ENCODE measurements at places on chromosomes 3 and 15.
A peak's percentile ranks its signal among the peaks of the same experiment; 100 is the strongest.

DNA sequence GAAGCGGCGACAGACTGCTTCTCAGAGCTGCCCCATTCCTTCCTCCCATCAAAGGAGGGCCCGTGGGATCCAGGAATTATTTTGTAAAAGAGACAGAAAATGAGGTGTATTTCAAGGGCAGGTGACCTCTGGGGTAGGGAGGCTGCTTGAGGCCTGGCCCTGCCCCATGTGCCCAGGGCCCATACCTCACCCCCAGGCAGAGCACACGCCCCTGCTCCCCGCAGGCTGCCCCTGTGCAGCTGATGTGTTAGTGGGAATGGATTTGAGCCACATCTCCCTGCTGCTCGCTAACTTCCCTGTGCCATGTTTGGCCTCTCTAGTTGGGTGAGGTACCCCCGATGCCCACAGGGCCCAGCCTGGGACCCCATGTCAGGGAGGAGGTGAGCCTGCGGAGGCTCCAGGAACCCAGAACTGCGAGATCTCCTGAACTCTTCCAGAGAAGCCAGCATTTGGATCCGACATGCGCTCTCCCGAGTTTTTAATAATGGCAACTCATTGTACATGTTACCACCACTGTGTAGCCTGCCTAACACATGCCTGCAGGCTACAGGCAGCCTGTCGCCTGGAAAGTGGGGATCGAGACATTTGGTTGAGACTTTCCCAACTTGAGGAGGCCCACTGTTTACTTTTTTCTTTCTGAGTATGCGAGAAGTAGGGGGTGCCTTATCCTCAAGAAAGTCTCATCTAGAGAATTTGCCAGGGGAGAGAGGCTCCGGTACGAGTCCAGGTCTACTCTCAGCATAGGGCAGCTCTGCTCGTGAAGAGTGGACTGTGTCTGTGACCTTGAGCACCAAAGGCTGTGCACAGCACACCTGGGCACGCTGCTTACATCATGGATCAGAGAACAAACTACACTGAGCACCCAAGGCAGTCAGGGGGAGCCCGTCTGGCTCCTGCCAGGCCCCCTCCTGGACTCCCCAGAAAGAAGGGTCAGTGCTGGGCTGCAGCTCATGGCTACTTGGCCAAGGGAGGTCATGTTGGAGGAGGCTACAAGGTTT lies 36.1 kb downstream of the PCSK6 start:
- DNase-seq = no peak

- no peak for DNase-seq
Observed at GRCh38 chr3:160588023-160588422, 22.7 kb upstream of the KPNA4 start.

DNA sequence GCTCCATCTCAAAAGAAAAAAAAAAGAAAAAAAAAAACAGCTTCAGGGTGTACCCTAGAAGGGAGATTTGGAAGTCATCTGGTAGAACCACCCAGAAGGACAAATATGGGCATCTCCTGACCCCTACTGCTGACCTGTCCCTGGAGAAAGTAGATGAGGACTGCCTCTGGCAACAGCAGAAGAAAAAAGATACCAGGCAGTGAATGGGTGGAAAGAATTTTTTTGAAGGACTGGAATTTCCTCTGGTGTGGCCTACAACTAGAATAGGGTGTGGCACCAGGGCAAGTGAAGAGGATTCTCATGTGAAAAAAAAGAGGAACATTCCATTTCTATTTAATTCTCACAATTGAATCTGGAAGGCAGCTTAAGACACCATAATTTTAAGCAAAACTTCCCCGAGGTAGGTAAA lies 3.1 kb downstream of the ANXA2 start:
- no peak for DNase-seq

DNA sequence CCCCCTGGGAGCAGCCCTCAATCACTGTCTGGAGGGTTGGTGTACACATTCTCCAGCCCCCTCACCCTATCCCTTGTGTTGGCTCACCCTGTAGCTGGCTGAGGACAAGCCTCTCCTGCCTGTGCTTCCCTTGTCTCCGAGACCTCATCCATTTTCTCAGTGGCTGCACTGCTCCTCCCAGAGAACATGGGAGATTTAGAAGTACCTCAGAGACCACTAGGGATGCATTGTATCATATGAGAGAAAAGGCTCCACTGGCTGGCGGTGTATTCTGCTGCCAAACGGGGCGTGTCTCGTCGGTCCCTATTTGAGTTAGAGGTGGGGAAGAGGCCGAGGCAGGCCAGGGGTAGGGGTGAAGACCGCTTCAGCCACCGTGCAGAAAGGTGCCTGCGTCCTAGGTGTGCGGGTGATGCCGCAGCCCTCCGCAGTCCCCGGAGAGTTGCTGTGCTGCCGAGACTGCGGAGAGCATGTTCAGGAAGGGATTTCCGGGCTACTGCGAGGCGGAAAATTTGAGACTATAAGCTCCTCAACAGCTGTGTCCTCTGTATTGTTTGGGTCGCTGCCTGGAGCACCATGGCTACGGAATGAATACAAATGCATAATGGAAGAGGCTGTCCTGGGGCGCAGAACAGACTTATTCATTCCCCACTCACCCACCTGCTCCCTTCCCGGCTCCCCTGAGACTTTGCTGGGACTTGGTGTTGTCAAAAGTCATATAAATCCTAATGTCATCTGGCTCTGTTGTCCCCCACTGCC lies 43.8 kb downstream of the SPSB4 start:
- DNase-seq = peak; percentile 94

DNA sequence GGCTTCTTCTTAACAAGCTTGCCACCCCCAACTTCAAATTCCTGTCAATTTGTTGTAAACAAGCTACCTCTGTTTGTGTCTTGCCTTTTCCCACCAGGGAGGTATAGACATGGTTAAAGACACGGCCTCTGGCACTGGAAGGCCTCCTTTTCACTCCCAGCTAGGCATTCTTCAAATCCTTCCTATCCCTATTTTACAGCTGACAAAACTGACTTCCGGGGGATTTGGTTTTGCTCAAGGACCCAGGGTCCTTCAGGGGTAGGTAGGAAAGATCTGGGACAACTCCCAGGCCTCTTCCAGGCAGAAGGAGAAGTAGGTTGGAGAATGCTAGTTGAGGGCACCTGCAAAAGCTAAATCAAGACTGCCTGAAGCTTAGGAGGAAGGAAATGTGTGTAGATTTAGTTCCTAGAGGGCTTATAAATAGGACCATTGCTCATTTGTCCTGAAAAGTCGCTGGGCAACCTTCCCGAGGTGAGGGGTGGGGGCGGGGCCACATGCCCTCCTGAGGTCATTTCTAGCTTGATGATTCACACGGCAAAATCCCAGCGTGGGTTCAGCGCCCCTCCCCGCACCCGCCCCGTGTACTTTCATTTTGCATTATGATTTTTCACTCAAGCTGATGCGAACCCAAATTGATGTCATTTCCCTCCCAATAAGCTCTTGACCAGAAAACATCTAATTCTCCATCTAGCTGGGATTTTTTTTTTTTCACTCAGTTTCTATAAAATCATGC lies 365.5 kb downstream of the SHQ1 start:
- DNase-seq = no peak

GRCh38 chr3:140850210-140850955 lies 91.3 kb upstream of the SLC25A36 start:
- no peak for DNase-seq

- no peak for DNase-seq
Observed at GRCh38 chr3:99681512-99681911, 43.1 kb downstream of the COL8A1 start.

DNA sequence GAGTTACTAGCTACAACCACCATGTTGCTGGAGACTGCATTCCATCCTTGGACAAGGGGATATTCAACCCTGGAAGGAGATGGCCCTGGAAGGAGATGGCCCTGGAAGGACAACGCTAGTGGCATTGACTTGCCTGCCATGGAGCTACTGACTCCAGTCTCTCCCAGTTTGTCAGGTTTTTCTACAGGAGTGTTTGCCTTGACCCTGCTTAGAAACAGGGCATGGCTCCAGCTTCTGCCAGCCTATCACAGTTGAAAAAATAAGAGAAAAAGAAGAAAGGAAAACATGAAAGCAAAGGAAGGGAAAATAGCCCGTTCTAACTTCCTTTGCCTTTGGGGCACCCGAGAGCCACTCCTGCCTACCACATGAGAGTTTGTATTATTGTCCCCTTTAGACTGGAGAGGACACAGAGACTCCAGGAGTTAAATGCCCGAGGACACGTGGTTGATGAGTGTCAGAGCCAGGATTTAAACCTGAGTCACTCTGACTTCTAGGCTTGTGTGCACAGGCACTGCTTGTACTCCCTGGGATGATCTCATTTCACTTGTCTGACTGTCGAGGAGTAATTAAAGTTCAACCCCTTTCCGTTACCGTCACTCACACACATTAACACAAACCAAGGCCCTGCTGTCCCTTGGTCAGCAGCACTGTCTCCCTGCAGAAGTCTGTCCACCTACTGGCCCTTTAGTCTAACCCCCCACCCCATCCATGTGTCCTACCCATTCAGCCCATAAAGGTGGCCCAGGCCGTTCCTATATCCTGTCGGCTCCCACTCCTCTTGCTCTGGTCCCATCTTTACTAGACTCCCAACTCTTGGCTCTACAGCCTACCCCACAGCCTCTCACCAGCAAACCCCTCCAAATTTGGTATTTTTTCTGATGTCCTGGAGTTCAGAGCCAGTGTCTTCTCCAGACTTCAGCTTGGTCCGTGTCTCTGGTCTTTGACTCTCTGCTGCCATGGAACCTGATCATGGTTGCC lies 46.1 kb downstream of the C2CD4A start:
- no peak for DNase-seq

GRCh38 chr3:14150491-14151230 lies 25.8 kb downstream of the TMEM43 start:
- DNase-seq = no peak

DNA sequence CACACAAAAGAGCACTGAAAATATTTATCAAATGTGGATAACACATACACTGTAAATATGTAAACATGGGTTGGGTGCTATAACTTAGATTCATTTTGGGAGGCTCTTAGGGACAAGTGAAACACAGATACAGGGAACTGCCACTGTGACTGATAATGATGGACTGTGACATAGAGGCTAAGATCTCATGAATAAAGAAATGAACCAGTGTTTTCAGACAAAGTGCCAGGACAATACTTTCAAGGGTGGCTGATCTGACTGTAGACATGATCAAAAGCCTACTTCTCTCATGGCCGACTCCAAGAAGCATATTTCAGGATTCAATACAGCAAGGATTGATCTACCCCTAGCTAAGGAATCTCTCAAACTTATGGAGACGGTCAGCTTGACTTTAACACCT lies 353.8 kb downstream of the FGF12 start:
- no peak for DNase-seq

DNA sequence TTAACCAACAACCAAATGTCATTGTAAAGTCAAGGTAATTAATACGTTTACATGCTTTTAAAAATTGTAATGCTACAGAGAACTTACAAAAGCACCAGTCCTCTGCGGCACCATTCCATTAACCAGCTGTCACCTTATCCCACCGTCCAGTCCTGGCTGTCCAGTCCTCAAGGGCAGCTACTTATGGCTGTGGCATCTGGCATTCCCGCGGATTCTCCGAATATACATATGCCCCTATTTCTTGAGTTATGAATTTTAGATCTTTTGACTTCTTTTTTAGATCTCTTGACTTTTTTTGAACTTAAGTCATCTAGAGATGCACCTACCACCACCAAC lies 382 bp upstream of the POMGNT2 start:
- DNase-seq = no peak

- DNase-seq = no peak
Observed at GRCh38 chr3:74021449-74021848, 396.7 kb upstream of the PDZRN3 start.

- DNase-seq = no peak
Observed at GRCh38 chr3:65093641-65094040, 405.8 kb upstream of the ADAMTS9 start.

DNA sequence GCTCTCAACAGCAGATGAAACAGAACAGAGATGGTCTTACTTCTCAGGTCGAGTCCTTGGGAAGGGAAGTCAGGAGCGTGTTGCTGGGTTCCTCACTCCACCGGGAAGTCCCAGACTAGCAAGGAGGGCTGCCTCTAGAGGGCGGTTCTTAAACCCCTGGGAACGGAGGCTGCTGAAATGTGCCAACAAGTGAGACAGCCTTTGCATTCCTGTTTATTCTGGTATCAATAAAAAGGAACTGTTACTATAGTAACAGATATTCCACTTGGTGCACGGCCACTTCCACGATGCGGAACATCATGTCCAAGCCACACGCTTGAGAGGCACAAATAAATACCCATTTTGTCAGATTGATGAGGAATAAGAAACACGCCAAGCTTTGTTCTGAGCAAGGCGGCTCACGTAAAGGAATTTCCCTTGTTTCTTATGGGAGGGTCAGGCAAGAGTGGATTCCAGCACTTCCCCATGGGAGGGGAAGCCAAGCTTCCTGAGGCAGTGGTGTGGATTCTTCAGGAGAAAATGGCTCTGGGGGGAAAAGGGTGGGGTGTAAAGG lies at the start of gene FAM107A:
Gene FAM107A, minus strand, starts transcription at position 123 of the 553 bp plus-strand sequence. CDS start 7,531 bp downstream, outside the sequence.
- DNase-seq = no peak

GRCh38 chr3:128282380-128283196 lies 129.3 kb downstream of the EEFSEC start:
- no peak for DNase-seq

GRCh38 chr15:100186960-100187359 lies 154.8 kb downstream of the ADAMTS17 start:
- DNase-seq = no peak

- no peak for DNase-seq
Observed at GRCh38 chr3:152714507-152714906, 120.4 kb upstream of the P2RY1 start.

DNA sequence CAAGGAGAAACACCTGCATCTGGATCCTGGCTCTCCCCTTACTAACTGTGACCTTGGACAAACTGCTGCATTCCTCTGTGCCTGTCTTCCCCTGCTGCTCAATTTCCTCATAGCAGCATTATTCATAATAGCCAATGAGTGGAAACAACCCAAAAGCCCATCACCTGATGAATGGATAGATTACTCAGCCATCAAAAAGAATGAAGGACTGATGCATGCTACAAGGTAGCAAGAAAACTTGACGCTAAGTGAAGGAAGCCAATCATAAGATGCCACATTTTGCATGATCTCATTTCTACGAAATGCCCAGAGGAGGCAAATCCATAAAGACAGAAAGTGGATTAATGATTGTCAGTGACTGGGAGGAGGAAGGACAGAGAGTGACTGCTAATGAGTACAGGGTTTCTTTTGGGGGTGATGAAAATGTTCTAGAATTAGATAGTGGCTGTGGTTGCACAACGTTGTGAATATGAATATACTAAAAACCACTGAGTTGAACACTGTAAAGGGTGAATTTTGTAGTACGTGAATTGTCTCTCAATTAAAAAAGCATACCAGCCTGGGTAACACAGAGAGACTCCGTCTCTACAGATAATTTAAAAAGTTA lies 11.2 kb downstream of the IGDCC4 start:
- DNase-seq = no peak
